Activated gamma-delta T cell treated with anti-CD3 and anti-CD28 coated beads, Interleukin-2, amount 50 U/mL, for 16 hours (primary cell): ENCODE measurements at places on chromosomes 11 and 22.

DNA sequence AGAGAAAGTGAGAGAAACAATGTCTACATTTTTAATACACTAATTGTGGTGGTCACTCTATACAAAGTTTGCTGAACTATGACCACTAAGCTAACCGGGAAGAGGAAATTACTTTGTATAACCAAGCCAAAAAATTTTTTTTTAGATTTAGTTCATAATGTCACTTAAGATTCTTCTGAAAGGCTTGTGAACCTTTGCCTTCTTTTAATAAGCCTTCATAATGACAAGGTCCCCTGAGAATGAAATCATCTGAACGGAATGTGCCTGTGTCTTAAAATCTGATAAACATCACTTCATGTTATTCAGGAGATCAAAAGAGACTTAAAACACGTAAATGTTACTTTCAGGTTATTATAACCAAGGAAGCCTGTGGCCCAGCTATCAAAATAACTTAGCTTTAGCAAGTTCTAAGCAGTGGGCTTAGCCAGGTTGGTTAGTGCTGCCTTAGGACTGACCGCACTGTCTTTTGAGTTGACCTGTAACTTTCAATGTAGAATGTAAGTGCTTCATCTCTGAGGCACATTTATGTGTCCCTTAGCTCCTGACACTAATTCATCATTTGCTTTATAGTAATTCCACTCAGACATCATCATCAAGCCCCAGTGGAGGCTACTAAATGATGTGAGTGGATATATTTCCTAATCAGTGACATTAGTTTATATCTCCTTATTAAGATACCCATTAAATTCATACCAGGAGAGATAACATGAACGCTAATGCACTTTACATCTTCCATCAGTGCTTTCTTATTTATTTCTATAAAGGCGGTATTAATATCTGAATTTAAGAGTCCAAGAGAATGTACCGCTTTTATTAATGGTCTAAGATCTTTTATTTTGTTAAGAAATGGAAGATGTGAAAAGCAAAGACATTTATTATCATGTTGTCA lies 122.5 kb downstream of the WNT11 start:
- DNase-seq: no peak

- DNase-seq: no peak
These were observed 9.4 kb downstream of the A4GALT start for GRCh38 chr22:42711281-42711731.

GRCh38 chr11:69156673-69157155 lies 979 bp downstream of the SMIM38 start:
- no peak for DNase-seq

- no peak for DNase-seq
These were observed 312.3 kb downstream of the CTTN start for GRCh38 chr11:70710601-70711000.

DNA sequence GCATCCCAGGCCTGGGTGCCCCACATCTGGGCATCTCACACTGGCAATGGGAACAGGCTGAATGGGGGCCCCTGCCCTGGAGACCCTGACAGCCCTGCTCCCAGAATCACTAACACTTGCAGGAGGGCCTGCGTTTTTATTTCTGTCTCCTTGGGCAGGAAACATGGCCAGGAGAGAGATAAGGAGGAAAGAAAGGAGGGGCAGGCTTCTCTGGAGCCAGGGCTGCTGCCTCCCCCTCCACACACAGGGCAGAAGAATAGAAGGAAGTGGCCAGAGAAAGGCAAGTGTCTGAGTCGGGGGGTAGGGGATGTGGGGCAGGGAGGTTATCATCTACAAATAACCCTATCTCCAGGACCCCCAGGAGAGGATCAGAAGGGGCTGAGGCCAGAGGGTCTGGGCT lies 25.5 kb upstream of the TSPAN18 start:
- no peak for DNase-seq

- DNase-seq: no peak
These were observed 44.9 kb upstream of the ETS1 start for GRCh38 chr11:128632141-128632791.

GRCh38 chr11:1486054-1486825 lies at the start of gene MOB2:
TSS of gene MOB2 (minus strand) at chr11:1486779. CDS start at chr11:1486556, 223 bp downstream.
- no peak for DNase-seq

DNA sequence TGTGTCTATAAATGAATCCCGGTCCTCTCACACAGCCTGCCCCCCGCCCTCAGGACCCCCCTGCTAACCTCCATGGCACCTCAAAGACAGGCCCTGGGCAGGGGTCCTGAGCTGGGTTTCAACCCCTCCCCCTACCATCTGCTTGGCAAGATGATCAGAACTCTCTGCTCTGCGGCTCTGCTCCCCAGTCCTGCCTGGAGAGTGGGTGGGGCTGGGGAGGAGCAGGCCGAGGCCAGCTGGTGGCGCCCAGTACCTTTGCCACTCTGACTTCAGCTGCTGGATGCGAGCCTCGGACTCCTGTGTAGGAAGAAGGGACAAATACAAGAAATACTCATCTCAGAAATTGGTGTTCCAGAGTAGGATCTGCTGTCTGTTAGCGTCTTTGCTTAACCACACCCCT lies 15.0 kb downstream of the SUN2 start:
- no peak for DNase-seq

DNA sequence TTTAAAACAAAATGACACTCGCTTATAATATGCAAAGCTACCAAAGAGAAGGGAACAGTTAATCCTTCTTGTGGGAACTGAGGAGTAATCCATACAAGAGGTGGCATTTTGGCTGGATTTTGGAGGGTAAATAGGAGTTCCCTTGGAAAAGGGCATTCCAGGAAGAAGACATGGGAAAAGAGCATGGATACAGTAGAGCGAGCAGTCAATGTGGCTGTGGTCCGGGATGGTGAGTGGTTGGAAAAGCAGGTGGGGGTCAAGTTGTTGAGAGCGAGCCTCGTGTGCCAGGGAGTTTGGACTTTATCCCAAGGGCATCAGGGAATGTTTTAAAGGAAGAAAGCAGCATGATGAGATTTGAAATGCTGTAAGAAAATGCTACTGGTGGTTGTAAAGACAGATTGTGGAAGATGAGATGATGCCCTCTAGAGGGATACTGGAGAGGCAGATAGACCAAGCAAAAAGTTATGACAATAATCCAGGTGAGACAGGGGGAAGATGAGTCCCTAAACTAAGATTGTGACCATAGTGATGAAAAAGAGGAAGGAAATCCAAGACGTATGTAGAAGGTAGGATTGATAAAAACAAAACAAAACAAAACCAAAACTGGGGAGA lies 3.8 kb upstream of the MMP7 start:
- no peak for DNase-seq

DNA sequence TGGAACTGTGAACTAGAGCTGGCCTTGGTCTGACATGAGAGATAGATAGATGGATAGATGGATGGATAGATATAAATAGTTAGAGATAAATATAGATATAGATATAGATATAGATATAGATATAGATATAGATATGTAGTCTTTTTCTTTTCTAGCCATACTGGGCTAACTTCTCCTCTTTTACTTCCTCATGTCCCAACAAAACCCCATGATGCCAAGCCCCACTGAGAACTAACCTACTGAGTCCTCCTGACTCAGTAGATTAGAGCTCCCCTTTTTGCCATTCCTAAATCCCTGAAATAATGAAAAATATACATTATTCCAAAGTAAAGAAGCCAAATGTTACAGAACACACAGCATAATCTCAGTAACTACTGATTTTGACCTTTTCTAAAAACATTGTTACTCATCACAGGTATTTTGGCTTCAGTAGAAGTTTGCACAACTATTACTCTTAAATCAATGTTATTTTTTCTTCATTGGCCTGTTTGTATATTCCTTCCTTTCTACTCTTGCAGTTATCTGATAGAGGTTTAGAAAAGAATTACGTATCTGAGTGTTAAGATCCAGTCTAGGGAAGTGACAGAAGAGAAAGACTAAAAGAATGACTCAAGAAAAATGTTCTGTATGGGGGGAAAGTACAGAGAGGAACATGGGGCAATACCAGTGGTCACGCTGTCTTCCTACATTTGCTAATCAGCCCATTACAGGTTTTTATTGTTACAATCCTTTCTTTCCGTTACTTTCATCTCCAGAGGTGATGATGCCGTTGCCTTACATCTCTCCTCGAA lies 6.0 kb upstream of the OR10D3 start:
- no peak for DNase-seq

DNA sequence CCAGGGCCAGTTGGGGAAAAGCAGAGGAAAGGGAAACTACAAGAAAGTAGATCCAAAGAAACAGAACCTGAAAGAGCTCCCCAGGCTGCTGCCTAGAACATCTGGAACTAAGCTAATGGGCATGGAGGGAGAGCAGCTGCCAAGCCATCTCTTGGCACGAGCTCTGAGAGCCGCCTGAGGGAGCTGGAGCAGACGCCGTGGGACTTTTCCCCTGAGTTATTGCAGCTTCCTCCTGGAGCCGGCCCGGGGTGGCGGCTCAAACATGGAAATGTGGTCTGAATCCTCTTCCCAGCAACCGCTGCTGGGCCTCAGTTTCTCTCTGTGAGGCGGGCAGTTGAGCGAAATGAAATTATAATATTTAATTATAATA lies 41.8 kb downstream of the LIF start:
- DNase-seq: no peak

DNA sequence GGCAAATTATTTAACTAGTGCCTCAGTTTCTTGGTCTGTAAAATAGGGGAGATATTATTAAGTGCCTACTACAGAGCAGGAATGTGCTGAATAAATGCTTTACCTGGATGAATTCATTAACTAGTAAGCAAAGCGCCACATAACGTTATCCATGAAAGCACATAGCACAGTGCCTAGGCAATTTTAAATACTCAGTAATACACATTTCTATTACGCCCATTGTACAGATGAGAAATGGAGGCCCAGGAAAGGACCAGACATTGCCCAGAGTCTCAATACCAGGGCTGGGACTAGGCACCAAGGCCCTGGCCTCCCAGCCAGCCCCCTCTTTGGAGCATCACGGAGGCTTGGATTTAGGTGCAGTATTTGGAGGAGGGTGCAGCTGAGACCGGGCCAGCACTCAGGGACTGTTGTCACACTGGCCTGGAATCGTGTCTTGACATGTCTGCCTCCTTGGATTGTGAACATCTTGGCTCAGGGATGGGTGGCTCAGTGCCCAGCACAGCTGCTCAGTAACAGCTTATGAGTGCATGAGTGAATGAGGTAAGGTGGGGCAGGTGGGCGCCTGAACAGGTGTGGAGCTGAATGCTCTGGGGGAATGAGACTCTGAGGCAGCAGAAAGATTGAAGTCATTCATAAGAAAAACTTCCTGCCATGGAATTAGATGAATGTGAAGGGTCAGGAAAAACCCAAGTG lies 42.1 kb upstream of the TPBGL start:
- no peak for DNase-seq

- DNase-seq: peak; percentile 17
These were observed 195.9 kb downstream of the CSNK2A3 start for GRCh38 chr11:11157185-11157584.

GRCh38 chr11:45022294-45023064 lies 71.8 kb upstream of the TP53I11 start:
- DNase-seq: no peak
